ENCODE measurements at places on chromosomes 11 and 22. TPM values are rescaled to one million over a fixed set of nuclear protein-coding genes. Genes with fewer than 3 reads are reported as not detected.
A peak's percentile ranks its signal among the peaks of the same experiment; 100 is the strongest.

GRCh38 chr22:43156413-43156812, 5.1 kb downstream of the TSPO start:
- no peak for DNase-seq

DNA sequence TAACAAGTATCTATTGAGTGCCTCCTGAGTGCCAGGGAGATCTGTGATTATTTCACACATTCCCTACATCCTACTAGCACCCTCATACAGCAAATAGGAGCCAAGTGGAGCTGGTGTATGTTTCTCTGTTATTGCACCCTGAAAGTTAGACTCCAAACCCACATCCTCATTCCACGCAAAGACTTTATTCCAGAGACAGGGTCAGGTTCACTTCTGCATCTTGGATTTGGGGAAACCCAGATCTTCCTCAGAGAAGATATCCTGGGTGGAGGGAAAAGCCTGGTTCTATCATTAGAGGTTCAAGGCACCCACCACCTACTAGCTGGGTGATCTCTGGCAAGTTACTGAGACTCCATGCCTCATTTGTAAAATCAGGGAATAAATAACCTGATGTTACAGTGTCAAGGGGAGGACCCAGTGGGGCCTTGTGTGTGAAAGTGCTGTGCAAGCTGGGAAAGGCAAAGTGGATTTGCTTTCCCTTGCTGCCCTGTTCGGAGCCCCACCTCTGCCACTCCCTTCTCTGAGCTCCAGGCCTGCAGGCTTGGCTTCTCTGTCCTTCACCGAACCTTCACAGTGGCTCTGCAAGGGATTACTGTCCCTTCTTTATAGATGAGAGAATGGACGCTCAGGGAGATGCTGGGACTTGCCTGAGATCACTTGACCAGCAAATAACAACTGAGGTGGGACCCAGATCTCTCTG, 991 bp upstream of the SLCO2B1 start:
- no peak for DNase-seq

GRCh38 chr11:40185793-40186192, 1273.7 kb downstream of the LRRC4C start:
- peak; percentile 6 for DNase-seq

- no peak for DNase-seq
Measured at GRCh38 chr11:34509336-34509876, 4.2 kb downstream of the ELF5 start.

GRCh38 chr11:85089654-85090053, 537.5 kb downstream of the DLG2 start:
- DNase-seq, result no peak

DNA sequence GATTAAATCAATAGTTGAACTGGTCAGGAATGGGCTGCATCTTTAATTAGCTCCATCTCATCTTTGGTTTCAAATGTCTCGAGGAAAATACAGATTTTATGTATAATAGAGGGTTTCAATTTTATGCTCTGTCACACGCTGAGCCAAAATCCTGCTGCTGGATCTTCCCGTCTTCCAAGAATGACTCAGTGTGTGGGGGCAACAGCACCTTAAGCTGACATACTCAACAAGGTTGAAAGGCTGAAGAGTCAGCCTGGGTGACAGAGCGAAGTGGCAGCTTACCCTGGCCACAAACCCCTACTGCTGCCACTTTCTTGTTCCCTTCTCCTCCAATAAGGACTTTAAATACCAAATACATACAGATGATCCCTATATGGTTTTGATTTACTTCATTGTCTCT, 9.0 kb upstream of the PCF11 start:
- no peak for DNase-seq

The KDM2A gene
- total RNA-seq, result 49.5 TPM

The RPS25 gene
- 2,538 TPM for total RNA-seq

The OR1S2 gene
- not detected for total RNA-seq

The ARHGAP42 gene
- 31.0 TPM for total RNA-seq

The SLC1A2 gene
- 4.9 TPM for total RNA-seq

All from neural progenitor cell (in vitro differentiated cells).